Stimulated activated CD8-positive, alpha-beta memory T cell treated with anti-CD3 and anti-CD28 coated beads, Interleukin-12 subunit alpha, Interleukin-12 subunit beta, amount 100 ng/mL, for 4 hours (primary cell): ENCODE measurements at places on chromosomes 12 and 14.
A peak's percentile ranks its signal among the peaks of the same experiment; 100 is the strongest.

GRCh38 chr14:74358176-74358829, 10.0 kb downstream of the VRTN start:
- DNase-seq: no peak

GRCh38 chr12:80044694-80045046, 54.7 kb upstream of the OTOGL start:
- no peak for DNase-seq

DNA sequence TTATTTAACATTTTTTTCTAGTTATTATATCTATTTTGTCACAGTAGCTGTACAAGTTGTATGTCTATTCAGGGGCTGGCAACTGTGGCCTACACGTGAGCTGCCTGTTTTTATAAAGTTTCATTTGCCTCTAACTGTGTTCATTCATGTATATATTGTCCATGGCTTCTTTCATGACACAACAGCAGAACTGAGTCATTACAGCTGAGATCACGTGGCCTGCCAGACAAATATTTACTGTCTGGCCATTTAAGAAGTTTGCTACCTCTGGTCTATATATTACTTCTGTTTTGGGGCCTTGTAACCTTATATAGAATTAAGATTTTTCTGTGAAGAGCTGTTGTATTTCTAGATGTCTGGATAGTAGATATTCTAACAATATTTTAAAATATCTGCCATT, 37.9 kb downstream of the KIAA0586 start:
- DNase-seq: no peak

DNA sequence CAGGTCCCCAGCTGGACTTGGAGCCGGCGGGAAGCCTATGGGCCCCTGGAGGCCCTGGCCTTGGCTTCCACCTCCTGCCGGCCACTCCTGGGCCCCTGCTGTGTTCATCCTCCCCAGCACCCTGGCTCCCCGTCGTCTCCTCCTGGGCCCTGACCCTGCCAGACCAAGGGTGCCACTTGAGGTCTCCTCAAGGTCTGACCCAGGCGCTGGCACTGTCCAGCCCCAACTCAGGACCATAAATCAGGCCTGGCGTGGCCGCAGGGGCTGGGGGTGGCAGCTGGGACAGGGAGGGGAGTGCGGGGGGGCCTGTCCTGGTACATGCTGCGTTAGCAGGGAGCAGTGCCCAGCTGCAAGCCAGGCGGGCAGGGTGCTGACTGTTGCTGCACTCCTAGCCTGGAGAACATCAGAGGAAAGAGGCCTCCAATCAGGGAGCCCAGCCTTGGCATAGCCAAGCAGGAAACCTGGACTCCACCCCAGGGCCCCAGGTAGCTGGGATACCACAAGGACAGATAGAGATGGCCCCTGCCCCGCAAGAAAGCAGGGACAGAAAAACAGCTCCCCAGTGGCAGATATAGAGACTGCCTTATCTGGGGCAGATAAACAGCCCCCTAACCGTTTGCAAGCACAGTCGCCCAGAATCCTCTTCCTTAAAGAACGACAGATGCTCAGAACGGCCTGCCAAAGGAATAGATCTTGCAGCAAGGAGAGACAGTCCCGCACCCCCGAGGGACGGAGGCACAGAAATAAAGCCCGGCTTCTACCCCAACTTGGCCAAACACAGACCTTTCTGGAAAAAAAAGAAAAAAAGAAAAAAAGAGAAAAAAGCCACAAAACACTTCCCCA, 6.5 kb upstream of the ATG101 start:
- no peak for DNase-seq

- DNase-seq: no peak
Observed at GRCh38 chr12:95605087-95605486, 53.8 kb upstream of the USP44 start.

GRCh38 chr14:37172024-37172869, at the start of gene SLC25A21:
SLC25A21 (minus strand) TSS chr14:37172606.
- DNase-seq: no peak

GRCh38 chr12:109009766-109010165, 11.1 kb downstream of the SVOP start:
- no peak for DNase-seq

GRCh38 chr12:75439048-75439447, 41.5 kb upstream of the GLIPR1 start:
- DNase-seq: no peak

DNA sequence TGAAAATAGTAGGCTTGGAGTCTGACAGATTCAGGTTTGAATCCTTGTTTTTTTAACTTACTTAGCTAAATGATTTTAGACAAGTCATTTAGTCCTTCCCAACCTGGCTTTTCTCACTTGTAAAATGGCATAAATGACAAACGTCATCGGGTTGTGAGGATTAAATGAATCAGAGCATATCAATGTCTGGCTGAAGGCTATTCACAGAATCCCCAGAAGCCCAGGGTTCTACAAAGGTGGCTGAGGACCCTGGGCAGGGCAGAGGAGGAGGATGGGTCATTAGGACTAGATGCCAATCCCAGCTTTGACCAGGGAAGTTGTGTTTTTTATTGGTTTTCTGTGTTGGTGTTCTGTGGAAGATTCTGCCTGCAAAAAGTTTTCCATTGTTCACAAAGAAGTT, 7.6 kb upstream of the PTPRB start:
- DNase-seq: no peak

DNA sequence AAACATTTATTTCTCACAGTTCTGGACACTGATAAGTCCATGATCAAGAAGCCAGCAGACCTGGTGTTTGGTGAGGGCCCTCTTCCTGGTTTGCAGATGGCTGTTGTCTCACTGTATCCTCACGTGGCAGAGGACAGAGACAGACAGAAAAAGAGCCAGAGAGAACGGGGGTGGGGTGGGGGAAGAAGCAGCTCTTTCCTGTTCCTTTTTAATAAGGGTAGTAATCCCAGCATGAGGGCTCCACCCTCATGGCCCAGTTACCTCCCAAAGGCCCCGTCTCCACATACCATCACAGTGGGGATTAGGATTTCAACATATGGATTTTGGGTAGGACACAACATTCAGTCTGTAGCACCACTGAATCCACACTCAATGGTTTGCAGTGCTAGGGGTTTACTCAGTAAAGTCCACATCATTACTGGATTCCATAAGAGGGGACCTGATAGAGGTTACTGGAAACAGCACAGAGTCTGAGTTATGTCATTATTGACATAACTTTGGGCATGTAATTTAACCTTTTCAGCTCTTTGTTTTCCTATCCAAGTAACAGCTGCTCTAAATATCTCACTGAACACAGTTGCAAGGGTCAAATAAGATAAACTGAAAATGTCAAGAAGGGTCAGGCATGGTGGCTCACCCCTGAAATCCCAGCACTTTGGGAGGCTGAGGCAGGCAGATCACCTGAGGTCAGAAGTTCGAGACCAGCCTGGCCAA, 53.2 kb downstream of the RPAP3 start:
- no peak for DNase-seq

- no peak for DNase-seq
Observed at GRCh38 chr12:17478908-17479673, 610.9 kb downstream of the RERGL start.

- no peak for DNase-seq
Observed at GRCh38 chr12:65522956-65523860, 244.7 kb downstream of the MSRB3 start.

DNA sequence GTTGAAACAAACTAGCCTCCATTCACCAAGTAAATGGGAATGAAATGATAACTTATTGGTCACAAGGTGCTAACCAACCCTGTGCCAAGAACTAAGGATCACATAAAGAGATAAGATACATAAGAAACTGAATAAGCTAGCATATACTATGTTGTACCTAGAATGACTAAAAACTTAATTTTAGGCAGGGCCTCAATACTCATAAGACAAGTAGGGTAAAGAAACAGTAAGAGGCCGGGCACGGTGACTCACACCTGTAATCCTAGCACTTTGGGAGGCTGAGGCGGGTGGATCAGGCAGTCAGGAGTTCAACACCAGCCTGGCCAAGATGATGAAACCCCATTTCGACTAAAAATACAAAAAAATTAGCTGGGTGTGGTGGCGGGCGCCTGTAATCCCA, 17.7 kb downstream of the GDF11 start:
- no peak for DNase-seq

- DNase-seq: no peak
Observed at GRCh38 chr12:25376985-25377384, 126.3 kb upstream of the KRAS start.

DNA sequence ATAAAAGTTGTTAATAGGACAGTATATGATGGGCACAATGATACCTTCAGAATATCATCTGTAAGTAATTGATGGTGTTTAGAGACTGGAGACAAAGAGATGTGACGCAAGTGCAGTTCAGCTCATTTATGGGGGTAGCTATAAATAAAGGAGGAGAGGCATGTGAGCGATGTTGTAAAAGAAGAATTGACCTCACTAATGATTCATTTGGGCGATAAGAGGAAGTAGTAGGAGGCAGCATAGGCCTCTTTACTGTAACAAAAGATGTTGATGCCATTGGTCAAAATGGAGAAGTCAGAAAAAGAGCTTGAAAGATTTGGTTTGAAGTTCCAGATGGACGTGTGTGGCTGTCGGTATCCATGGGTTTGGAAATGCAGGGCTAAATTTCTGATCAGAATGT, 70.0 kb downstream of the FLRT2 start:
- DNase-seq: no peak

DNA sequence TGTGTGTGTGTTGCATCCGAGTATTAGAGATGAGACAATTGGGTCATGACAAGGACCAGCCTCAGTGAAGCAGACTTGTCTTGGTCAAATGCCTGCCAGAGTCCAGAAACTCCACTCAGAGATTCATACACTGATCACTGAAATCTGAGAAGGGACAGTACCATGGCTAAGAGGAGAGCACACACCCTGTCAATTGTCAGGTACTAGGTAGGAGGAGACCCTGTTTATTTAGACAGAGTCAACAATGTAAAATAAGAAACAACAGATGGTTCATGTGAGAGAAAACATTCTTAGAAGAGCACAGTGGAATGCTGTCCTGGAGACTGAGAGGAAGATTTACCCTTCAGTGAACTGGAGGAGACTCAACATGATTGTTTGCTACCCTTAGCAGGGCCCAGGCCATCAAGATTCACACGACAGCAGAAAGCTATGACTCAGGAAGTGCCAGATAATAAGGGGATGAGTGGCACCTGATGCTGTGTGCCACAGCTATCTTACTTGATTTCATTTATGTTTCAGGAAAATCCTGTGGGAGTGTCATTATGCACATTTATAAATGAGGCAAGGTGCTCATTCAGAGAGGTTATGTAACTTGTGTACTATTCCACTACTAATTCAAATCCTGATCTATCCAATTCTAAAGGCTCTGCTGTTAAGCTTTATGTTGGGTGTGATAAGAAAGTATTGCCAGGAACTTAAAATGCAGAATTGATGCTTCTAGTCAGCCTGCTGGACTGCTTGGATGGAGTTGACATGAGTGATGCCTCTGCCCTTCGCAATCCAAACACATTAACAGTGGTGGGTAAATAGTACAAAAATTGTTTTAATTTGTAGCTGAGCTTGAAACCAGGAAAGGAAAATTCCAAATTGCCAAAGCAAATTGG, 136.6 kb upstream of the NEDD1 start:
- DNase-seq: no peak

GRCh38 chr14:67517083-67517482, 16.0 kb upstream of the PLEKHH1 start:
- DNase-seq: no peak

GRCh38 chr12:19010087-19010486, 119.4 kb upstream of the PLEKHA5 start:
- no peak for DNase-seq

DNA sequence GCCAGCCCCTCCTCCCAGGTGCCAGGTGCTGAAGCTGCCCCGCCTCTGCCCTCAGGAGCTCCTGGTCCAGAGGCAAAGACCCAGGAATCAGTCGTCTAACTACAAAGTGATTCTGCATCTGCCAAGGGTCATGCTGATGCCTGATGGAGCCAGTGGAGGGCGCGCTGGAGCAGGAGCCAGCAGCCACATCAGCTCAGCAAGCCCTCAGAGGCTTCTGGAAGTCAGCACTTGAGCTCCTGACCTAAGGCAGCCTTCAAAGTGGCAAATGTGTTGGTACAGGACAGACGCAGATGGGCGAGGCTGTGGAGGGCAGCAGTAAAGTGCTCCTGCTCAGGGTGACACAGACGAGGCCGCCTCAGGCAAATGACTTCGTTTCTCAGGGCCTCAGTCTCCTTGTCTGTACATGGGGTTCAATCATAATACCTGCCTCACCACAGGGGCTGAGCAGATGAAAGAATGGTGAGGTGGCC, 10.9 kb downstream of the C12orf43 start:
- peak; percentile 9 for DNase-seq

- DNase-seq: no peak
Observed at GRCh38 chr12:84161296-84161695, 751.3 kb downstream of the SLC6A15 start.

GRCh38 chr12:109203480-109203879, 87.1 kb downstream of the ACACB start:
- DNase-seq: no peak

- DNase-seq: no peak
Observed at GRCh38 chr12:50297996-50298395, 14.7 kb upstream of the LIMA1 start.

DNA sequence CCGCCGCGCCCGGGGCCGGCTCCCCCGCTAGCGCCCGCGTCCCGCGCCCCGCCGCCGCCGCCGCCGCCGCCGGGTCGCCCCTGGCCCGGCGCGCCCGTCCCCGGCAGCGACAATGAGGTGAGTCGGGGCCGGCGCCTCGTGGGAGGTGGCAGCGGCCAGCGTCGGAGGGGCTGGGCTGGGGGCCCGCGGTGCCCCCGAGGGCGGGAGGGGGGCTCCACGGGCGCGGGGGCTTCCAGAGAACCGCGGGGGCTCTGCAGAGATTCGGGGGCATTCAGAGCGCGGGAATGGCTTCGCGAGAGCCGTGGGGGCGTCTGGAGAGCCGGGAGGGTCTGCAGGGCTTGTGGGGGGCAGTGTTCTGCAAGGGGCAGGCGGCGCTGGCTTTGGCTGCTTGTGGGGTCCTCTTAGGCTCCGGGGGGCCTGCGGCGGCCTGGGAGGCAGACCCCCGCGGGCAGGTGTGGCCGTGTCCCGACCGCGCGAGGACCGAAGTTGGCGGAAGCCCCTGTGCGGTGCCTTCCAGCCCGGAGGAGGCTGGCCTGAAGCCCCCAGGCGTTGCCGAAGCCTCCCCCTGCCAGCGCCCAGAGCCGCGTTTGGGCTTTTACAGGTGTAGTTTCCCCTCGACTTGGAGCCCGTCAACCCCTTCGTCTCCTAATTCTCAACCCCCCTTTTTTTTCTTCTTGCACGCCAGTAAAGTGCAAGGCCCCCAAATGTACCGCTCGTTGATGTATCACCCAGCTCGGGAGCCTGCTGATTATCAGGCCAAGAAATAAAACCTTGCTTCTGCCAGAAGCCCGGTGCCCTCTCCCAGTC, 93.1 kb upstream of the EVL start:
- peak; percentile 4 for DNase-seq

- DNase-seq: no peak
Observed at GRCh38 chr12:92905258-92905810, 23.8 kb downstream of the EEA1 start.

- DNase-seq: no peak
Observed at GRCh38 chr12:131893605-131894312, 663 bp upstream of the ULK1 start.

GRCh38 chr12:106031761-106032622, 106.8 kb downstream of the NUAK1 start:
- no peak for DNase-seq

DNA sequence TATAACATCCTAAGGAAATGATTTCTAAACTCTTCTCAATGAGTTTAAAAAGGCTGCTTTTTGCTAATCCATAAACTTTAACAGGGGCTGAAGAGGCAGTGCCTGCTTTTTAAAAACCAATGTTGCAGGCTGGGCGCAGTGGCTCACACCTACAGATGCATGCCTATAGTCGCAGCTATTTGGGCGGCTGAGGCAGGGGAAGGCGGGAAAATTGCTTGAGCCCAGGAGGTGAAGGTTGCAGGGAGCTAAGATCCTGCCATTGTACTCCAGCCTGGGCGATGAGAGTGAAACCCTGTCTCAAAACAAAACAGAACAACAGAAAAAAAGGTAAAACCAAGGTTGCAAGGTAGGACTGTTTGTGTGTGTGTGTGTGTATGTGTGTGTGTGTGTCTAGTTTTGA, 531.2 kb downstream of the DIO2 start:
- DNase-seq: no peak
